Stimulated activated CD8-positive, alpha-beta memory T cell treated with anti-CD3 and anti-CD28 coated beads, Interleukin-4, amount 100 ng/mL, for 1 hour (primary cell): ENCODE measurements at places on chromosomes 12 and 14.

- no peak for DNase-seq
These were observed 183.8 kb downstream of the ACSS3 start for GRCh38 chr12:81261508-81262207.

DNA sequence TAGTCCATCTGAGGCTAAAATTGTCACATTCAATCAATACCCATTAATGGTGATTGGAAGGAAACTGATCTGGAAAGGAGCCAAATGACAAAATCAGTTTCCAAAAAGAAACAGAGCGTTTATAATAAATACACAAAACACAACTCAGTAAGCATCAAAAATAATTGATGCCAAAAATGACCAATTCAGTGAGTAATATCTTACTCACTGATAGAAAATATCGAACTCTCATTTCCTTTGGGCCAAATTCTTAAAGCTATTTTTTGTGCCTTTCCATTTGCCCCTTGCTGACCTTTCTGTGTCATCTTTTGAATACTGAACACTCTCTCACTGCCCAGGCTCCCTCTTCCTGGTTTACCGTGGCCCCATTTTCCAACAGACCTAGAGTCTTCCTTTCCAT lies 22.5 kb upstream of the ATP2B1 start:
- no peak for DNase-seq

DNA sequence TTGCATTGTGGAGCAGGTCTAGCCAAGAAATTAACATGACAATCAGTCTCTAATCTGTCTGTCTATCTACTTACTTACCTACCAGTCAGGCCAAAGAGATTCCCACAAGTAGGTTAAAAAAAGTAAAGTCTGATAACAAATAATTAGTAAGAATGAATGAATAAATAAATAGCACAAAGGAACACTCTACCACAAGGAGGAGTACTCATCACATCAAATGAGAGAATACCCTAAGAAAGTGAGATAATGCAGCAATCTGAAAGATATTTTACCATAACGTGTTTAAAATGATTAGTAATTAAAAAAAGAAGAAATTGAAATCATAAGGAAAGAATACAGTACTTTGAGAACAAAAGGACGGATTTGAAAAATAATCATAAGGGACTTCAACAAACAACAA lies 187.2 kb downstream of the SYNE2 start:
- DNase-seq, result no peak

DNA sequence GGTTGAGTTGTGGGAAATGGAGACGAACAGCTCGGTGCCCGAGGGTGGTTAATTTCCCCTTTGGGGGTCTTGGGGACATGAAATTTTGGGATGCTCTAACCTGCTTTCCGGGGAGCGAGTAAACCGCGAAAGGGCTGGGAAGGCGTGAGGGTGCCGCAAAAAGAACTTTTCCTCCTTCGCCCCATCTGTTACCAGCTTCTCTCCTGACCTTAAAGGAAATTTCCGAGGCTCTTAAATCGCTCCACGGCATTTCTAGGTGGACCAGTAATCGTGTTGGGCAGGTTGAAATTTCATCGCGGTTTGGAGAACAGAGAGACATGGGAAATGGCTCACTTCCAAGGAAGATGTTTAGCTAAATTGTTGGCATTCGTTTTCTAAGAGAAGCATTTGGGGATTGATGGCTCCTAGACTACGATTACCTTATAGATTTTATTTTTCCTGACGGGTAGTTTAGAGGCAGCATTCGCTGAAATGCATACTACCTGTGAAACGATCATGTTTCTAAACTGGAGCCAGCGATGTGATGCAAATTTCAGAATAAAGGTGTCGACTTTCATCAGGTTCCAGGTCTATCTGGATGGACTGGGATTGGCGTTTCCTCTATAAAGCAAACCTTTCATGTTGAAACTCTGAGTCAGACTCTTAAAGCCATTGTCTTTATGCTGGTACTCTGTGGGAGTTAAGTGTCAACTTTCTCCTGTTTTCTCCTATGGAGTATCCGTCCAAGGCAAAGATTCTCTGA lies 414.5 kb downstream of the PCNX1 start:
- DNase-seq, result no peak

- no peak for DNase-seq
These were observed 14.1 kb upstream of the ACSM4 start for GRCh38 chr12:7289743-7290142.

DNA sequence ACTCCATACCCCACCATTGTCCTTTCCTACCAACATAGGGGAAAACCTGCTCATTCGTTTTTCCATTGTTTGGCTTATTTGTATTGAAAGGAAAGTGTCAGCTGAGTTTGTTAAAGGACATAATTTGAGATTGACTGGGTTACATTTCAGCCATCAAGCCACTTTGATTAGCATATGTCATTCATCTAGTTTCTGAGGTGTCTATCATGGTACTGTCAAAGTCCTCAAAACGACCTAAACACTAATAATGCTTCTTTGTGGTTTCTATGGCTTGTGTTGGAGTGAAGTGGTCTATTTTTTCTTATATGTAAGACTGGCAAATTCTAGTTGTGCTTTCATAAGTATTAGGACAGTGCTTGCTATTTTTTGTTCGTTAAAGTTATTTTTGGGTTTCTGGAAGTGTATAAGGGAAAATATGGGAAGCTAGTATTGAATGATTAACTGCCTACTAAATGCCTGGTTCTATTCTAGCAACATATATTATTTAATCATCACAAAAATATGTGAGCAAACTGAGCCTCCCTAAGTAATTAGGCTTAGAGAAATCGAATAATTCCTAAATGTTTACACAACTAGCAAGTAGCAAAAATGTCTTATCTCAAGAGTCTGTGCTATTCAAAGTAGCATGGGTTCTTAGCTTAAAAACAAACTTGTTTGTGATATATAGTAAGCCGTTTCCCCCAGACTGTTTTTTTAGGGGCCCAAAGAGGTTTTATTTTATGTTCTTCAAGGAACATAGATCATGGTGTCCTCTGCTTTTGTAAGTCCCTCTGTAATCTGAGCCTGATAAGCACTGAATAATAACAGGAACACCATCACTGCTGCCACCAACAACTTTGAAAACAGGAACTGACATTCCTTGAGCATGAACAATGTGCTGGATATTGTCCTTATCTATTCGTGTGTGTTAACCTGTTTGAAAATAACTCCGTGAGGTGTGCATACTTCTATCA lies 67.1 kb downstream of the DERA start:
- DNase-seq, result no peak

DNA sequence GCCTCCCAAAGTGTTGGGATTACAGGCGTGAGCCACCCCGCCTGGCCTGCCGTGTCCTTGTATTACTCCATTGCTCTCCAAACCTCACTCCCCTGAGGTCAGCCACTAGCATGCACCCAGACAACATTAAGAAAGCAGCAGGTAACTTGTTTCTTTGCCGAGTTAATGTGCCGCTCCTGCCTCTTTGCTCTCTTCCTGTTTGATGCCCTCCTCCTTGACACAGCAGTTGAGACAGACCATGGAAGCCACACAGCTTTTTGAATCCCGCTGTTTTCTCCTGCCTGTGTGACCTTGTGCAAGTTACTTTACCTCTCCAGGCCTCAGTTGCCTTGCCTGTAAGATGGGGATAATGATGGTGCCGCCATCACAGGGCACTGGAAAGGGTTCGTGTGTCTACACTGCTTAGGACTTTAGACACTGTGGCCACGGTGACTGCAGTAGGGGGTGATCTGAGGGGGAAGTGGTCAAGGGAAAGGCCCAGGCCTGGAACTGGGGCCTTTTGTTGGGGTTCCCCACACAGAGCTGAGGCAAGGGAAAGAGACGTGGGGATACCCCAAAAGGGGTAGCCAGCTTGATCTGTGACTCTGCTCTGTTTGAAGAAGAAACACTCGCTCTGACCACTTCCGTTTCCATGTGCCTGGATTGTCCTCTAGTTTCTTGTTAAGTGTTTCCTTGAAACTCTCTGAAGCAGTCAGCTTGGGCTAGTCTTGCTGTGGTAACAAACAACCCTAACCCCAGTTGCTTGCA lies 69.3 kb downstream of the RIN3 start:
- DNase-seq, result no peak

DNA sequence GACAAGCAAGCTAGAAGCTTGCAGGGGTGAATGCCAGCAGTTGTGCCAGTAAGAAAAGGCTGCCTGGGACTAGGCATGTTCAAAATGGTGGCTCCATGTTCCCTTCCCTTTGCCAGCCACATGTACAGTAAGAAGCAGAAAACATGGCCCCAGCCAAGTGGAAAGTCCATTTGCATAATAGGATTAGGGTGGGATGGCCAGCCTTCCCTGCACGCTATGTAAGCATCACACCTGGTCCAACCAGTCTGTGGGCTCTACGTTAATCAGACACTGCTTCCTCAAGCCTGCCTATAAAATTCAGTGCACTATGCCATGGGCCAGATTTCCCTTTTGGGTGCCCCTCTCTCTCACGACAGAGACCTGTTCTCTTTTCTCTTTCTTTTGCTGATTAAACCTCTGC lies 288.4 kb downstream of the GXYLT1 start:
- DNase-seq, result no peak

DNA sequence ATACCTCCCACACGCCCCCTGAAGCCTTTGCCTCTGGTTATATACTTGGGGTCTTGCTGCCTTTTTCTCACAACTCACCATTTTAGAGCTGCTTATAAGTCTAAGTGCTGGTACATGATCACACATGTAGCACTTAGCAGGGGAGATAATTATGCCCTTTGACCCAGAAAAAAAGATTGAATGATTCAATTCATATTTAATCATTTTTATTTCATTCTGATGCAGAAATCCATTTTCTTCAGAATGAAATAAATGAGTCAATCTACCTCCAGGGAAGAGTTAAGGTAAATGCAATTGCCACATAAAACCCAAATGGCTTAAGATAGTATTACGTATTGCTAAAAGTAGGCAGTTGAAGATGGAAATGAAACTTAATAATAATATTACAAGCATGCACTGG lies 414.6 kb upstream of the PRICKLE1 start:
- no peak for DNase-seq

DNA sequence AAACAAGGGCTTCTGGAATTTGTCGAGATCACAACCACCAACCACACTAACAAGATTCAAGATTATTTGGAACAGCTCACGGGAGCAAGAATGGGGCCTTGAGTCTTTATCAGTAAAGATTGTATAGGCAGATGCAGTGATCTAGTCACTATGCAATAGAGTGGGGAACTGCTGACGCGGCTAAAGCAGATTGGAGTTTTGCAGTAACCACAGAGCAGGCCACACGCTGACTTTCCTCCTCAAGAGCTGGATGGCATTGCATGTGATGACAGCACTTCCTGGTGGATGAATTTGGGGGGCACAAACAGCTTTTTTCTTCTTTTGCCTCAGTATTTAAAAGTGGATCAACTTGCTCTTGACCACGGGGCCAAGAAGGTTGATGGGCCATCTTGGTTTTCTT lies 46.0 kb downstream of the KCNK13 start:
- DNase-seq, result no peak

DNA sequence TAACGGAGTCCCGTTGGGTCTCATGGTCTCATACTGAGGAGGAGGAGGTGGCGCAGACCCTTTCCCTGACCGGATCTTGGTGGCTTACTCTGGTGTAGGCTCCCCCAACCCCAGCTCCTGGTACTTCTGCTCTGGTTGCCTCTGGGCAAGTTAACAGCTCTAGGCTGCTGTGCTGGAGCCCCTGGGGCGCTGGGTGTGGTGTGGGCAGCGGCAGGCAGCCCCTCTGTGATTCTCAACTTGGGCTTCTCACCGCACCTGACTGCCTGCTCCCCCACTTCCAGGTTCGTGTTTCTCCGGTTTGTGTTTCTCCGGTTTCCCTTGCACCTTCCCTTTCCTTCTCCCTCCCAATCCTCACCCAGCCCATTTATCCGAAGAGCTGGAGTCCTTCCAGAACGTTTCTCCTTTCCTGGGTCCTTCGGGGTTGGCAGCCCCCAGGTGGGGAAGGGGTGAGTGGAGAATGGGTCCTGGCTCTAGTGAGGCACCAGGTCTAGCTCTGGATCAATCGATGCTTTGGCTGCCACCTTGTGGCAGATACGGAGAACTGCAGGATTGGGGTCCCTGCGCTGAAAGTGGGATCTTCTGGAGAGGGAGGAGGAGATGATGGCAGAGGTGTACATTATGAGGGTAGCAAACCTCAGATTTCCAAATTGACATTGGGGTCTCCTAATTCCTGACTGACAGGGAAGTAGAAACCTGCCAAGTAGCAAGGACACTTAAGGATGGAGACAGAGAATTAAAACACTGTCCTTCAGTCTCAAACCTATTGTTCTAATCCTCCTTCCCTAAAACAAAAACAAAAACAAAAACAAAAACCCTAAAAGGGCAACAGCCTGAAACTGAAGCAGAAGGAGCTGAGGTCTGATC lies 8.3 kb downstream of the CISTR start:
- DNase-seq, result peak; percentile 40

GRCh38 chr12:116924558-116925453 lies 14.1 kb downstream of the FBXW8 start:
- peak; percentile 10 for DNase-seq

- no peak for DNase-seq
These were observed 80.8 kb upstream of the C12orf71 start for GRCh38 chr12:27163048-27163715.

DNA sequence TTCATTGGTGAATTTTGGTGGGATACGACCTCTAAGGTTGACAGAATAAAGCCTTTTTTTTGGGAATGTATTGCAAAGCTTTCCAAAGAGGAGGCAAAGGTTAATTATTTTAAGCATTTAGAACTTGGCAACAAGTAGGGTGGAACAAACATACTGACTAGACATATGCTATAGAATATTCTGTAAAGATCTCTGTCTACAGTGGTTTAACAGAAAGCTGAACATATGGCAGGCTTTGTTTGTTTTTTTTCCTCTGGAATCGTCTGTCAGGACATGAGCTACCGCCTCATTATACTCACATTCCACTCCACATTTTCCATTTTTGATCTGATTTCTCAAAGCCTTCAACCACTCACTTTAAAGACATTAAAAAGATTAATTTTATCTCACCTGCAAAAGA lies 153.4 kb upstream of the PELI2 start:
- DNase-seq, result no peak

- no peak for DNase-seq
These were observed 40.7 kb downstream of the LRRIQ1 start for GRCh38 chr12:85076688-85077430.

GRCh38 chr12:85733984-85734383 lies 102.2 kb downstream of the RASSF9 start:
- no peak for DNase-seq

GRCh38 chr14:44778604-44779003 lies 183.1 kb downstream of the KLHL28 start:
- DNase-seq, result no peak
